ENCODE measurements at places on chromosomes 7 and 10. TPM values are rescaled to one million over a fixed set of nuclear protein-coding genes. Genes with fewer than 3 reads are reported as not detected.

GRCh38 chr7:41755096-41755495, 52.2 kb upstream of the INHBA start:
- H3K4me3 ChIP-seq: no peak overlapping the region
- no peaks in the 10 kb centered on the region for H3K36me3 ChIP-seq
- DNase-seq: no peak

DNA sequence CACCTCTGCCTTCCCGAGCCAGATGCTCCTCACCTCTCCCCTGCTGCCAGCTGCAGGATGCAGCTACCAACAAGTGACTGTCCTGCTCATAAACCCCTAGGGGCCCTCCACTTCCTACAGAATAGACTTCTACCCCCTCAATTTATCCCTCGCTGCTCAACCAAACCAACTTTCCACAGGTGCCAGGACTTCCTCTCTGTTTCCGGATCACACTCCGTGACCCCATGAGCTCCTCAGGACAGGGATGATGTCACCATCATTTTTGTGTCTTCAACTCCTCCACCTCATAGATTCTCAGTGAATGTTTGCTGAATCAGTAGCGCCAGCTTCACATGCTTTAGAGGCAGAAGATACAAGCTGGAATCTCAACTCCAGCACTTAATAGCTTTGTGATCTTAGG, 25.8 kb upstream of the ADRB1 start:
- no peaks in the 10 kb centered on the region for H3K27me3 ChIP-seq
- no peaks in the 10 kb centered on the region for H3K36me3 ChIP-seq
- no peak overlapping the region for H3K27ac ChIP-seq
- no peak for DNase-seq
- no peak overlapping the region for H3K4me3 ChIP-seq

- H3K27me3 ChIP-seq: no peaks in the 10 kb centered on the region
- no peak for DNase-seq
- no peak overlapping the region for H3K27ac ChIP-seq
- no peaks in the 10 kb centered on the region for H3K36me3 ChIP-seq
- H3K4me3 ChIP-seq: no peak overlapping the region
Observed at GRCh38 chr7:128233471-128233870, 7.6 kb upstream of the LEP start.

DNA sequence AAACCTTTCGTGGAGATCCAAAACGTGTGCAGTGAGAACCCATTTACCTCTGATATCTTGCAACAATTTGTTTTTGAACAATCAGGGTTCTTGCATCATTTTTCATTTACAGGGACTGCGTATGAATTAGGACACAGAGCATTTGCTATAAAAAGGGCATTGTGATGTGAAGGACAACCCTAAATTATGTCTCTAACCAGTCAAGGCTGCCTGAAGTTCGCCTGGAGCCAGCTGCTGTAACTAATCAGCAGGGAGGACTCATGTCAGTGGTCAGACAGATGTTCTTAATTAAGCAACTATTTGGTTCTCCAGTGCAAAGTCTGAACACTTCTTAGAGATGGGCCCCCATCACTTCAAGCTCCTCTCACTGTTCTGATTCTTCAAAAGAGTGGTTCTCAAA, 674.8 kb downstream of the KCNMA1 start:
- no peak for DNase-seq
- H3K4me3 ChIP-seq: no peak overlapping the region
- H3K4me1 ChIP-seq: no peaks in the 10 kb centered on the region
- H3K27me3 ChIP-seq: no peaks in the 10 kb centered on the region
- no peaks in the 10 kb centered on the region for H3K36me3 ChIP-seq
- no peak overlapping the region for H3K27ac ChIP-seq

GRCh38 chr10:10758306-10758705, 259.4 kb upstream of the CELF2 start:
- H3K4me3 ChIP-seq: no peak overlapping the region
- H3K27me3 ChIP-seq: no peaks in the 10 kb centered on the region
- no peaks in the 10 kb centered on the region for H3K4me1 ChIP-seq
- no peak overlapping the region for H3K27ac ChIP-seq

DNA sequence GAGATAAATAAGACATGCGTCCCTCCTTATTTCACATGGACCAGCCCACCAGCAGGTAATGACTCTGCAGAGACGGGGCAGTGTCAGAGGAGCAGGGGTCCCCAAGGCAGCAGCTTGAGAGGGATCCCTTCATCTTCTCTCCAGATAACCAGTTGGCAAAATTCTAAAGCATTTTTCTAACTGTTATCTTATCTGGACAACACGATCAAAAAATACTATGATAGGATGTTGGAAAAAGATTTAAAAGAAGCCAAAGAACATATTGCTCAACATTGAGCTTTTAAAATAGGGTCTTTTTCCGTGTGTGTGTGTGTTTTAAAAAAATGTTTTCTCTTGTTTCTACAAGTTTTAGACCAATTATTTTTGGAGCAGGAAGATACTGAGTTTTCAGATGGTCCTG, 641.2 kb downstream of the SDK1 start:
- H3K36me3 ChIP-seq: no peaks in the 10 kb centered on the region
- H3K4me3 ChIP-seq: no peak overlapping the region
- H3K4me1 ChIP-seq: no peaks in the 10 kb centered on the region
- H3K27ac ChIP-seq: no peak overlapping the region

GRCh38 chr7:98235901-98236300, 16.1 kb downstream of the TECPR1 start:
- H3K4me3 ChIP-seq: no peak overlapping the region
- no peaks in the 10 kb centered on the region for H3K36me3 ChIP-seq
- DNase-seq: no peak
- H3K4me1 ChIP-seq: no peaks in the 10 kb centered on the region

- peak; percentile 75 for DNase-seq
- H3K4me3 ChIP-seq: peak overlapping the region; percentile 74
- H3K4me1 ChIP-seq: no peaks in the 10 kb centered on the region
Observed at GRCh38 chr10:30784897-30785605, 155.5 kb upstream of the LYZL2 start.

DNA sequence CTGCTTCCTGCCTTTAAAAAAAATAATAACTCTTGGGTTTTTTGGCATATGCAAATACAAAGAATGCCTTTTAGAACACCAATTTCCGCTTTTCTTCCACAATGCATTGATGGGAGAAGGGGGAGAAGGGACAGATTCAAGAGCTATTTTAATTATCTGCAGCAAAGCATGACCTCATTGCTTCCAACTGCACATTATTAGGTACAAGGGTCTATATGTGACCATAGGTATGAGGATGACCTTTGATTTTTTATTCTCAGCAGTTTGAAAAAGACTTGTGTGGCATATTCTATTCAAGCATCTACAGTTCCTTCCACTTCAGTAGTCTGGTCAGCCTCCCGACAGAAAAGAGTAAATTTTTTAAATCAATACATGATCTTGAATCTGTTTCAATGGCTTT, 39.7 kb downstream of the GRB10 start:
- no peak overlapping the region for H3K27ac ChIP-seq
- DNase-seq: no peak
- no peaks in the 10 kb centered on the region for H3K36me3 ChIP-seq
- no peaks in the 10 kb centered on the region for H3K27me3 ChIP-seq

DNA sequence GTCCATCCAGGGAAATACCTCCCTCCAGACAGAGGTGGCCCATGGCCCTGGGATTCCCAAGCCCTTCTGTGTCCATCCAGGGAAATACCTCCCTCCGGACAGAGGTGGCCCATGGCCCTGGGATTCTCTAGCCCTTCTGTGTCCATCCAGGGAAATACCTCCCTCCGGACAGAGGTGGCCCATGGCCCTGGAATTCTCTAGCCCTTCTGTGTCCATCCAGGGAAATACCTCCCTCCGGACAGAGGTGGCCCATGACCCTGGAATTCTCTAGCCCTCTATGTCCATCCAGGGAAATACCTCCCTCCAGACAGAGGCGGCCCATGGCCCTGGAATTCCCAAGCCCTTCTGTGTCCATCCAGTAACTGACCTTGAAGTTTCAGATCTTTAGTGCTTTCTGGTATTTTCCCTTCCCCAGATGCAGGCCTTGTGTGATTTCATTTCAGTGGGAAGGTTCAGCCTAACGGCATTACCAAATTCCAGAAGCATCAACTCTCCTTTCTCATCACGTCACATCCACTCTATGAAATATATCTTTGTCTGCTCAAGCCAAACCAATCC, 28.8 kb upstream of the DIP2C start:
- DNase-seq: no peak
- H3K27me3 ChIP-seq: no peaks in the 10 kb centered on the region
- no peaks in the 10 kb centered on the region for H3K4me1 ChIP-seq
- no peaks in the 10 kb centered on the region for H3K36me3 ChIP-seq

DNA sequence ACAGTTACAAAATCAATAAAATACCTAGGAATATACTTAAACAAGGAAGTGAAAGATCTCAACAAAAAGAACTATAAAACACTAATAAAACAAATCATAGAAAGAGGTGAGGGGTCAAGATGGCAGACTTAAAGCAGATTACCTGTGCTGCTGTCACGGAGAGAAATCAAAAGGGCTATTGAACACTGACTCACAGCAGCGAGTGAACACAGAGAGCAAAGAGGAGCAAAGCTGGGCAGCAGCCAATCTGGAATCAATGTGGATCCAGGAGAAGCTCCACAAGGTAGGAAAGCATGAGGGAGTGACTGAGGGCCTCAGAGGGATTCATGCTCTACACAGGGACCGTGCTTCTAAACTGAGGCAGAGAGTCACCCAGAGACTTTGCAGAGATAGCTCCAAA, 562.0 kb upstream of the SEMA3D start:
- DNase-seq: no peak
- no peaks in the 10 kb centered on the region for H3K36me3 ChIP-seq
- H3K27ac ChIP-seq: no peak overlapping the region
- H3K27me3 ChIP-seq: no peaks in the 10 kb centered on the region
- H3K4me1 ChIP-seq: no peaks in the 10 kb centered on the region

DNA sequence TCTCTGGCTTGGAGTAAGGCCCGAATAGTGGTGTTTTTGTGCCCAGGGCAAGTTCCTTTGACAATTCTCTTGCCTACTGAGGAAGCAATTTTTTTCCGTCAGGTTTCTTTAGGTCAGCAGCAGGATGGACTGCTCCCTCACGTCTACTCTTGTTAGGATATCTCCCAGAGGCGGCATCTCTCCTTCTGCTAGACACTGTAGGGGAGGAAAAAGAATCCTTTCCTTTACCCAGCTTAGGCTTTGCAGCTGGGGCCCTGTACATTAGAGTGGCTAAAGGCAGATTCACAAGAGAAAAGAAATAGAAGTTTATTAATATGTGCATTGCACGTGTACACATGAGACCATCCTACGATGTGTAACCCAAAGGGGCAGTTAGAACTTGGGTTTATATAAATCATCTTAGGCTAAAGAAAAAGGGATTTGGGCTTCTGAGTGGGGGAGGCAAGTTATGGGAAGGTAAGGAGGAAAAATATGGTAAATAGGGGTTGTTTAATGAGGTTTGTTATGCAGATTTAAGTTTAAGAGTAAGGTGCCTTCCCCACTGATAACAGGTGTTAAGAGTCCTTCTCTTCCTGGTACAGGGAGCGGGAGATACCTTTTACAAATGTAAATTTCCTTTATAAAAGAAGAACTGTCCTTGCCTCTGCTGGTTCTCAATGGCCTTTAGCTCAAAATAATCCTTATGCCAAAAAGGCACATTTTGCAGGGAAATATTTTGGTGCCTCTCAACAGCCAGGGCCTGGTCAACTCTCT, 156.4 kb downstream of the AOAH start:
- H3K27ac ChIP-seq: no peak overlapping the region
- no peak for DNase-seq
- no peaks in the 10 kb centered on the region for H3K4me1 ChIP-seq

GRCh38 chr7:121513105-121513504, 117.0 kb upstream of the FAM3C start:
- no peaks in the 10 kb centered on the region for H3K36me3 ChIP-seq
- H3K27ac ChIP-seq: no peak overlapping the region
- no peak for DNase-seq
- no peak overlapping the region for H3K4me3 ChIP-seq
- peaks cover 3% of the 10 kb centered on the region for H3K4me1 ChIP-seq

DNA sequence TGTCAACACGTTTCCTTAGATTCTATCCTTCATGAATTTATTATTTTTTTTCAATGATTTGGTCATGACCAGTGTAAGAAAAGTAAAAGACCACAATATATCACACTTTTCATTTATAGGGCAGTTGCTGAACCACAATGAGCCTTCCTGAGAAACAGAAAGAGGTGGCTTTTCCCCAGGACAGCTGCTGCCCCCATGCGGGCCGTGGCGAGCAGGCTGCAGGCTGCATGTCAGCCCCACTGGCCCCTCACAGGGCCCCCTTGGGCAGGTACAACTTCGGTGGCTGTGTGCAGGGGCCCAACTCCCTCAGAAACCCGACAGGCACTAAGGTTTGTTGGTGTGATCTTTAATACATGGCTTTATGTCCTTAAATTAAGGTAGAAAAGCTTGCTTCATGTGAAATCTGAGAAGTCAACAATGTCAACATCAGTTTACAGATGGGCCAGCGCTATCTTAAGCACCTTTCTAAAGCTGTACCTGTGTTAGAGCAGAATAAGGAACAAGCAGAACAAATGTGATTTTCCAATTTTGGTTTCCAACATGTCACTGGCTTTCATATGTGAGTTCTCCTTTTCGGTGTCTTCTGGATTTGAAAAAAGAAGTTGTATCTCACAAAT, 10.6 kb downstream of the BEND7 start:
- no peaks in the 10 kb centered on the region for H3K36me3 ChIP-seq
- H3K4me1 ChIP-seq: no peaks in the 10 kb centered on the region
- H3K27me3 ChIP-seq: no peaks in the 10 kb centered on the region
- no peak overlapping the region for H3K27ac ChIP-seq

DNA sequence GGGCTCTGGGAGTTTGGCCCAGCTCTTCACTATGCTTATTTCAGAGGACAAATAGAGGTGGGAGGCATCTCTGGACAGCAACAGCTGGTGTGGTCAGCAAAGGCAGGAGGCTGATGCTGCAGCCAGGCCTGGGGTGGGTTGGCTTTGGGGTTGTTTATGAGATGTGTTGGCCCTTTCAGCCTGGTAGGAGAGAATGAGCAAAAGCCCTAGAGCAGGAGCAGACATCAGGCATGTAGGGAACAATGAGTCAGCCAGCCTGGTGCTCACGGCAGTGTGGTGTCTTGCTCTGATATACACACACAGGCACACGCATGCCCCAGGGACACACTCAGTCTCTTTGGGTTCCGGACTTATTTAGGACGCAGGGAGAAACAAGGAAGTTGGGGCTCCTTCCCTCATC, 157.1 kb downstream of the PRKCQ start:
- H3K27ac ChIP-seq: no peak overlapping the region
- H3K36me3 ChIP-seq: no peaks in the 10 kb centered on the region
- H3K4me1 ChIP-seq: no peaks in the 10 kb centered on the region
- no peak overlapping the region for H3K4me3 ChIP-seq
- H3K27me3 ChIP-seq: no peaks in the 10 kb centered on the region

- H3K4me3 ChIP-seq: no peak overlapping the region
- no peaks in the 10 kb centered on the region for H3K4me1 ChIP-seq
- no peak for DNase-seq
- no peaks in the 10 kb centered on the region for H3K27me3 ChIP-seq
- no peak overlapping the region for H3K27ac ChIP-seq
Observed at GRCh38 chr10:129914960-129915359, 49.1 kb downstream of the EBF3 start.

FAM25A gene
- not detected for total RNA-seq

LIPA gene
- 49.4 TPM for total RNA-seq

FAM237B gene
- total RNA-seq: not detected

MPP7 gene
- total RNA-seq: 3.6 TPM

ADARB2 gene
- total RNA-seq: 2.6 TPM

ANKRD7 gene
- total RNA-seq: not detected
